ENCODE measurements at places on chromosomes 4 and X. TPM values are rescaled to one million over a fixed set of nuclear protein-coding genes. Genes with fewer than 3 reads are reported as not detected.
A peak's percentile ranks its signal among the peaks of the same experiment; 100 is the strongest.

- H3K27ac ChIP-seq: no peak overlapping the region
- no peak overlapping the region for H3K4me3 ChIP-seq
- H3K27me3 ChIP-seq: no peaks in the 10 kb centered on the region
- no peaks in the 10 kb centered on the region for H3K4me1 ChIP-seq
- no peaks in the 10 kb centered on the region for H3K36me3 ChIP-seq
- no peak for DNase-seq
These were observed 257.6 kb upstream of the CXXC4 start for GRCh38 chr4:104752337-104752736.

GRCh38 chr4:3213106-3213425, 35.9 kb upstream of the MSANTD1 start:
- no peak overlapping the region for H3K4me3 ChIP-seq
- peaks cover 76% of the 10 kb centered on the region for H3K36me3 ChIP-seq
- DNase-seq: no peak
- H3K27ac ChIP-seq: no peak overlapping the region

DNA sequence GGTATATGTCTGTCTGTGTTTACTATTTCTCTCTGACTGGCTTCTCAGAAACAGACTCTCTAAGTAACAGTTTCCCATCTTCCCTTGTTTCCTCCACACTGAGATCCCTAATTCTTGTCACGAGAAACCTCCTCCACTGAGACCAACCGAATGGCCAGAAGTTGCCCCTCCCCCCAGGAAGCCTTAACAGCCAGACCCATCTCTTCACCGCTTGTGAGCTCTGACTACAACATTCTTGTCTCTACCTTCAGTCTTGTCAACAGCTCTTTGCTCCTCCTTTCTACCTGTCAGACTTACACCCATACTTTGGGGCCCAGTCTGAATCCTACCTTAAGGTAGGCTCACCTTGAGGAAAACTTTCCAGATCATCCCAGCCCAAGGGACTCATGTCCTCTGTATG, 90.8 kb downstream of the NHSL2 start:
- no peak for DNase-seq
- no peak overlapping the region for H3K27ac ChIP-seq
- no peak overlapping the region for H3K4me3 ChIP-seq
- H3K4me1 ChIP-seq: no peaks in the 10 kb centered on the region
- no peaks in the 10 kb centered on the region for H3K27me3 ChIP-seq

DNA sequence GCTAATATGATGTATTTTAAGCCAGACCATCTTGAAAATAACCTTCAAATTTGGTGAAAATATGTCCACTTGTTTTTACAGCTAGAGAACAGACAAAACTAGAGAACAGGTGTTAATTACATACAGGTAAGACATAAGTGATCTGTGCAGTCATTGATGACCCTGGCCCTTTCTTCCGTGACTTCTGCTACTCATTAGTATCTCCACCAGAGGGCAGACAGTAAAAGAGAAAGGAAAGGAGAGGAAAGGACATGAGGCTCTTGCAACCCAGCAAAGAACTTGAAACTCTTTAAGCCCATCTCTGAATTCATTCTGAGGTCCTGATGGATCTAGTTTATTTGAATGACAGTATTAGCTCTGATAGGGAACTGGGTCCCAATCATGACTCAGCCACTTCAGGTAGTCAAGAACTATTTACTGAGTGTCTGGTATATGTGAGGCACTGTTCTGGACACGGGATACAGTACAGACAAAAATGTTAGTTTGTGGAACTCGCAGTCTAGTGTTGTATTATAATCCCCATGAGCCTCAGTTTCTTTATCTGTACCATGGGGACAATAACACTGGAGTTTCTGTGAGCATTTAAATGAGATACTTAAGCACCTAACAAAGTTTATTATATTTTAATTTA, 121.0 kb upstream of the TEX13D start:
- H3K4me1 ChIP-seq: no peaks in the 10 kb centered on the region
- no peaks in the 10 kb centered on the region for H3K27me3 ChIP-seq
- DNase-seq: no peak
- no peak overlapping the region for H3K27ac ChIP-seq
- no peaks in the 10 kb centered on the region for H3K36me3 ChIP-seq

GRCh38 chr4:15331930-15332329, 95.9 kb upstream of the C1QTNF7 start:
- no peak for DNase-seq
- no peak overlapping the region for H3K27ac ChIP-seq
- no peaks in the 10 kb centered on the region for H3K27me3 ChIP-seq

DNA sequence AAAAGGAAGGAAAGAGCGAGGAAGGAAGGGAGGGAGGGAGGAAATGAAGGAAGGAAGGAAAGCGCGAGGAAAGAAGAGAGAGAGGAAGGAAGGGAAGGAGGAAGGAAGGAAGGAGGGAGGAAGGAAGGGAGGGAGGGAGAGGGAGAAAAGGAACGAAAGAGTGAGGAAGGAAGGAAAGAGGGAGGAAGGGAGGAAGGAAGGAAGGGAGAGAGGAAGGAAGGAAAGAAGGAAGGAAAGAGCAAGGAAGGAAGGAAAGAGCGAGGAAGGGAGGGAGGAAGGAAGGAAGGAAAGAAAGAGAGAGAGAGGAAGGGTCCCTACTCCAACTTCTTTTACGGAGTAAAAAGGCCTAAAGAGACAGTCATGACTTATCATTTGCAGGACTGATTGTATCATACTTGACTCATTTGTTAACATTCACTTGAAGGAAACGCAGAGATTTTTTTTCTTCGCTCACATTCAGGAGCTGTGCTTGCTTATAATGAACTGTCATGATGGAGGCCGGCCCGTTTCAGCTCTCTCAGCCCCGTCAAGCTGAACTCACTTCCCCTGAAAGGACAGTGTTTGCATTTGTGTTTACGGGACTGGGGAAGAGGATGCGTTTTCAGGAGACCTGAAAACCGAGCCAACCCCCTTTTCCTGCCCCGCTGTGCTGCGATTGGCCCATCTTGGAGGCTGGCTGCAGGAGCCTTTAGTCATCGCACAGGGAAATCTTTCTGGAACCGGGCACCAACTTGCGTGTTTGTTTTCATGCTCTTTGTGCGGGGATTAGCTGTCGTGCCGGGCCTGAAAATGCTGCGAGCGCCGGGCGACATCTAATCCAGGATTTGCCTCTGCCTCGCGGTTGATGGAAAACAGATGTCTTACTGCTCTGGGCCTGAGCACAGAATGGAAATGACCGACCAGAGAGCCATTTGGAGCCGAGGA, 17.8 kb downstream of the TRIM2 start:
- no peaks in the 10 kb centered on the region for H3K27me3 ChIP-seq
- H3K4me1 ChIP-seq: peaks cover 10% of the 10 kb centered on the region
- H3K4me3 ChIP-seq: peak overlapping the region; percentile 82
- peak overlapping the region; percentile 90 for H3K27ac ChIP-seq
- H3K36me3 ChIP-seq: no peaks in the 10 kb centered on the region
- DNase-seq: peak; percentile 83

- no peak overlapping the region for H3K27ac ChIP-seq
- no peak overlapping the region for H3K4me3 ChIP-seq
- H3K36me3 ChIP-seq: no peaks in the 10 kb centered on the region
- no peaks in the 10 kb centered on the region for H3K27me3 ChIP-seq
- no peaks in the 10 kb centered on the region for H3K4me1 ChIP-seq
These were observed 71.0 kb downstream of the GPAT3 start for GRCh38 chr4:83606898-83607297.

DNA sequence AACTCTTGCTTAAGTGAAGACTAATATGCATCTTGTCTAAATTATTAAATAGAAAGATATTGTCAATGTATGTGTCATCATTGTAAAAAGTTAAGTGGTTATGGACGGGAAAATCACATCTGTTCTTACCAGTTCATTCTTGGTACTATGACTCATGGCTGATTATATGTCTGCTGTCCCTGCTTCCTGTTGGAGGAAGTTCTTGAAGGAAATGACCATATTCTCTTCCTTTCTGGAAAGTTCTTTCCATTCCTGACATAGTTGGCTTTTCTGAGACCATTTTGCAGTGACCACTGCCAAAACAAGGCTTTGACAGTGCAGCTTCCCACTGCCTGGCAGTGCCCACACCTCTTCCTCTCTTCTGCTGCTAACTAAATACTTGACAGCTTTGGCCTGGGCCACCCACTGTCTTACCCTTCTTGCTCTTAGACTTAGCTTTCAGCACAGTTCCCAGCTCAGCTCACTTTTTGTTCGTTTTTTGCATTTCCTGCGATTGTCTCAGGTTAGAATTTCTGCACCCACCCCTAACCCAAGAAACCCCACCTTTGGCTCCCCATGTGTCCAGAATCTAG, 13.2 kb upstream of the CLDN24 start:
- H3K4me3 ChIP-seq: no peak overlapping the region
- DNase-seq: no peak
- no peaks in the 10 kb centered on the region for H3K27me3 ChIP-seq
- H3K4me1 ChIP-seq: no peaks in the 10 kb centered on the region
- no peak overlapping the region for H3K27ac ChIP-seq

DNA sequence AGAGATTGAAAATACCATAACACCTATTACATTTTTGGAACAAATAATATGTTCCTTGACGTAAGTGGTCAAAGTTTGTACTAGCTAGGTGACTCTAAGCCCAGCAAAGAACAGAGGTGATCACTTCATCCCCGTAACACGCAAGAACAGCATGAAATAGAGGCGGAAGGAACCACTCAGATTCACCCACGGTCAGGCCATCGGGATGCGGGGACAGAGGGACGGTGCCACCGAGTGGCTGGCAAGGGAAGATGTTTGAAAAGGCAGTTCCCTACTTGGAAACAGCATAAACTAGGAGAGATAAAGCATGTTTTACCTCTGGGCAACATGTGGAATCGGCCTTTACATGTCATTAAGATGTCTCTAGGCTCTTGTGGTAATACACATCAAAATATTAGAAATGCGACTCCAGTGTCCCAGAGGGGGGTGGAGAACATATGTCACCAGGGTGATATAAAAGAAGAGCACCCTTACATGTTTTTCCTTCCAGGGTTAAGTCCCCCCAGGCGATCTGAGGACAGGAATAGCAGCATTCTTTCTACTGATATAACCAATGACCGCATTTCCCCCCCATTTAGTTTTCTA, 84.0 kb downstream of the PHKA2 start:
- no peak for DNase-seq
- no peak overlapping the region for H3K4me3 ChIP-seq
- H3K27me3 ChIP-seq: no peaks in the 10 kb centered on the region
- no peak overlapping the region for H3K27ac ChIP-seq
- H3K36me3 ChIP-seq: peaks cover 3% of the 10 kb centered on the region

GRCh38 chrX:68833855-68834331, 5.1 kb downstream of the EFNB1 start:
- no peak for DNase-seq
- H3K36me3 ChIP-seq: peaks cover 3% of the 10 kb centered on the region
- H3K27me3 ChIP-seq: no peaks in the 10 kb centered on the region
- H3K27ac ChIP-seq: no peak overlapping the region
- H3K4me3 ChIP-seq: no peak overlapping the region

DNA sequence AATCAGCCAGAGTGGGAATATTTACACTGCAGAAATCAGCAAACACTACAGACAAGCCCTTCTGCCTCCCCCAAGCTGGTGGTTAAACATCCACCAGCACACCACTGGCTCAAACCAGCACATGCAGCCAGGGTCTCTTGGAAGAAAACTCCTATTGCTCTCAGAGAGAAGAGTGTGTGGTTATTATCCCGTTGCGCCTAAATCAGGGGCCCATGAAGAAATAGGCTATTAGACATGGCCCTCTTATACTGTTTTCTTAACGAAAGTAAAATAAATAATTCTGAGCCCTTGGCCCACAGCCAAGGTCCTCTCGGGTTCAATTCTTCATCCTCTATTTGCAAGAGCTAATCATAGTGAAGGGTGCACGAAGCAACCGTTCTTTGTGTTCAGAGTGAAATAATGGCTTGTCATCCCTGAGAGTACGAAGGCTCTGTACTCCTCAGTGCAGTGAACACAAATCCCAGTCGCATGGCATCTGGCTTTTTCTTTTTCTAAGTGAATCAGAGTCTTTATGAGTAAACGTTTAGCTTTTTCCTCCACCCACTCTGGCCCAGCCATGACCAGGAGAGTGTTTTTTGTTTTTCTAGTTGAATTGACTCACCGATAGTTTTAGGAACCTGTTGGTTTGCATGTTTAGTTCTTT, 33.4 kb upstream of the RBM47 start:
- no peak for DNase-seq
- no peaks in the 10 kb centered on the region for H3K27me3 ChIP-seq
- H3K27ac ChIP-seq: no peak overlapping the region
- no peaks in the 10 kb centered on the region for H3K4me1 ChIP-seq

DNA sequence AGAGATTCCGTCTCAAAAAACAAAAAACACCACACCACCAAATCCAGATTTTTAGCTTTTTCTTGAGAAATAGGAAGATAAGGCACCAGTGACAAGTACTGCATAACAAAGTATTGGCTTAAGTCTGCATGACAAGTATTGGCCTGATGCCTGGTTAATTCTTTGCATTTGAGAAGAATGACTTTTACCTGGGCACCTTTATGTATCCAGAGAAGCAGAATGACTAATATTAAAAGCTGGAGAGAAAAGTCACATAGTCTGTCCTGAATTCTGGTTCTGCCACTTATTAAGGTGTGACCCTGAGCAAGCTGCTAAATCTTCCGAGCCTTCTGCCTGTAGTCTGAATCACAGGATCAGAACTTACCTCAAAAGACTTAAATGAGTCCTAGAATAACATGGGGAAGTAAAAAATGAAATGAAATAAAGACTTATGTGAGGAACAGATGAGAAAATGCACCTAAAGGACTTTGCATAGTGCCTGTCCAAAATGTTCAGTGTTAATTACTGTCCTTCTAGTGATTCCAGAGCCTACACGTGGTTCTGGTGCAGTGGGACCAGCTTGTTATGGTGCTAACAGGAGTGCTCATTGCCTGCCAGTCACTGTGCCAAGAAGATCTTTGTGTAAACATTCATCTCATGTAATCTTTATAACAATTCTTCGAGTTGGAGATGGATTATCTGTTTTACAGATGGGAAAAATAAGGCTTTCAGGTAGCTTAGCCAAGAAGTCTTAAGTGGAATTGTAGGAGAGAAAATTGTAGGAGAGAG, 31.6 kb downstream of the UGDH start:
- H3K4me1 ChIP-seq: no peaks in the 10 kb centered on the region
- no peaks in the 10 kb centered on the region for H3K27me3 ChIP-seq
- DNase-seq: no peak
- H3K27ac ChIP-seq: no peak overlapping the region
- peaks cover 4% of the 10 kb centered on the region for H3K36me3 ChIP-seq

GRCh38 chr4:6682862-6683590, 10.7 kb upstream of the S100P start:
- peaks cover 8% of the 10 kb centered on the region for H3K36me3 ChIP-seq
- no peaks in the 10 kb centered on the region for H3K4me1 ChIP-seq
- no peak overlapping the region for H3K27ac ChIP-seq

The TFDP3 gene
- not detected for total RNA-seq

The TEX13D gene
- total RNA-seq: not detected

The AMTN gene
- not detected for total RNA-seq

The NDST4 gene
- not detected for total RNA-seq

The SFRP2 gene
- total RNA-seq: 56.2 TPM

The SLC38A5 gene
- 39.6 TPM for total RNA-seq

The RIPPLY1 gene
- not detected for total RNA-seq

The PRR27 gene
- total RNA-seq: not detected

The HTN3 gene
- not detected for total RNA-seq

The APBB2 gene
- 51.4 TPM for total RNA-seq

The ATP8A1 gene
- 11.4 TPM for total RNA-seq

All from ascending aorta (tissue), 2 donors.